ENCODE measurements at places on chromosomes 11 and 22. TPM values are rescaled to one million over a fixed set of nuclear protein-coding genes. Genes with fewer than 3 reads are reported as not detected.

OR10A2 gene
- not detected for polyA plus RNA-seq

CHRDL2 gene
- 2.1 TPM for polyA plus RNA-seq

GRCh38 chr22:32761251-32761903, 40.1 kb upstream of the TIMP3 start:
- no peak for DNase-seq

- DNase-seq = no peak
Observed at GRCh38 chr11:126327281-126328000, 23.6 kb downstream of the DCPS start.

- peak; percentile 86 for DNase-seq
Observed at GRCh38 chr11:112961146-112961668, at the start of gene NCAM1. Gene NCAM1, plus strand, starts transcription at chr11:112961420.

MED17 gene
- polyA plus RNA-seq = 25.2 TPM

GTSE1 gene
- polyA plus RNA-seq = 12.9 TPM

DNA sequence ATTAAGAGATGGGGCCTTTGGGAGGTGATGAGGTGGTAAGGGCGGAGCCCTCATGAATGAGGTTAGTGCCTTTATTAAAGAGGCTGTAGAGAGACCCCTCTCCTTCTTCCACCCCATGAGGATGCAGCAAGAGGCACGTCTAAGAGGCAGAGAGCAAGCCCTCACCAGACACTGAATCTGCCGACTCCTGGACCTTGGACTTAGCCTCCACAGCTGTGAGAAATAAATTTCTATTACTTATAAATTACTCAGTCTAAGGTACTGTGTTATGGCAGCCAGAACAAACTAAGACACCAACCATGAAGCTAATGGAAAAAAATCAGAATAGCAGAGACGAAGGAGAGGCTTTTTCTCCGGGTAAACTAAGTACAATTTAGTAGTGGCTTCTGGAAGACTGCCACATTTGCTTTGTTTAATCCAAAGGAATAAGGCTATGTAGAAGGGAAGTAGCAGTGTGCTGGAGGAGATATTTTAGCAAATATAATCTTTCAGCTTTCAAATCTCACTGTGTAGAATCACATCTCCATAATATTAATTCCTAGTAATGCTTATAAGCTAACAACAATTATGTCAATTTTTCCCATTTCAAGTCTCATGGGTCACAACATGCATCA, 12.3 kb upstream of the SIK2 start:
- DNase-seq = no peak

DNA sequence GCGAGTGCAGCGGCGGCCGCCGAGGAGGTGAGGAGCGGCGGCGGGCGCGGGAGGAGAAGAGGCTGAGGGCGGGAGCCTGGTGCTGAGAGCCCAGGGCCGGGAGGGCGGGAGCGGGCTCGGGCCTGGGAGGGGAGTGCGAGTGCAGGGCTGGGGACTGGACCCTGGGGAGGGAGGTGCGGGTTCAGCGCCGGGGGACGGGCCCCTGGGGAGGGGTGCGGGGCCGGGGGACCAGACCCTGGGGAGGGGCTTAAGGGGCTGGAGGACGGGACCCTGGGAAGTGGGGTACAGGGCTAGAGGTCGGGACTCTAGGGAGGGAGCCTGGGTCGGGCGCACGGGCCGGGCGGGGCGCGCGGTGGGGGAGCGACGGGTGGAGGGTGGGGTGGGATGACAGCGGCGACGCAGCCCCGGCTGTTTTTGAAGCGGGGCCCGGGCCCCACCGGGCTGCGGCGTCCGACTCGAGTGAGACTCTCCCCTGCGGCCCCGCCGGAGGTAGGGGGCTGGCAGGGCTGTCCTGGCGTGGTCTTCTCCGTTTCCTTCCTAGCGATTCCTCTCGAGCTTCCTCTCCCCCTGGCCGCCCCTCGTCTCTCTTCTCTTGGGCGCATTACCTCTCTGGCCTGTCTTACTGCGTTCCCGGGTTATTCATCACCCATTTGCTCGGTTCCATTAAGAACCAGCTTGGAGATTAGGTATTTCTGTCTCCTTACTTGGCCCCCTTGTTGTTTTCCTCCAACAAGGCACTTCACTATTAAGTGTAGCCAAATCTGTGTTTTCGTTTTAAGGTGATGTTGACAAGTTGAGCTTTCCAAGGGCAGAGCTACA, 754 bp downstream of the NUP50 start:
- no peak for DNase-seq

DNA sequence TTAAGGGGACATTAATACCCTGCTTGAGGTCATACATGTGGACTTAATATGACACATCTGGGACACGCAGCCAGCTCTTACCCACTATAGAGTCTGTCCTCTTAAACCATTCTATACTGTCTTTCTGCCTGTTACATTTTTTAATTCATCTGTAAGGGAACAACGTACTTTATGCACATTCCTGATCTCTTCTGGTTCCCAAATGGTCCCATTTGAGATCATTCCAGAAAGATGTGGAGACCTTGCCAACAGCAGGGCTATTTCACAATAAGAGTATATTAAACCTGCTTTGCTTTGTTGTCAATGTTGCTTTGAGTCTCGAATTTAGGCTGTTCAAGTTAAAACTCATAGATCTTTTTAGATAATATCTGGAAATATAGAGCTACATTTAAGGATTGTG, 332.2 kb upstream of the RAG2 start:
- peak; percentile 51 for DNase-seq

- DNase-seq = no peak
Observed at GRCh38 chr11:46426233-46426991, 34.8 kb upstream of the CHRM4 start.

TYR gene
- not detected for polyA plus RNA-seq

GRCh38 chr11:59106363-59107336, at the start of gene FAM111B:
Gene FAM111B, plus strand, starts transcription at chr11:59107237. Its CDS starts 2,389 bp downstream, at chr11:59109626.
- DNase-seq = peak; percentile 83

DNA sequence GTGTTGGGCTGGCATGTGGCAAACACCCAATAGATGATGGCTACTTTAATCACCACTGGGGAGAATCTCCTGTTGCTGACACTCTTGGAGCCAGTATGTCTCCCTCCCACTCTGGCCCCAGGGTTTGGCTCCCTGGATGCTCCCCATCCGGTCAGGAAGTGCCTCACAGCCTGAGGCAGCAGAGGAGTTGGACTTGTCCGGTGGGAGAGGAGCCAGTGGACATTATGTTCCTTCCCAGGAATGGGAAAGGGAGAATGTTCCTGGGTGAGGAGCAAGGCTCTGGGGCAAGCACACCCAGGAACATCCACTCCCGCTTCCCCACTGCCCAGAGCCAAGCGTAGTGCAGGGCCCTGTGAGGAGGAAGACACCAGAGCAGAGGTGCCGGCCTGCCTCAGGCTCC, 84.6 kb upstream of the NAV2 start:
- no peak for DNase-seq

HORMAD2 gene
- polyA plus RNA-seq = not detected

DNA sequence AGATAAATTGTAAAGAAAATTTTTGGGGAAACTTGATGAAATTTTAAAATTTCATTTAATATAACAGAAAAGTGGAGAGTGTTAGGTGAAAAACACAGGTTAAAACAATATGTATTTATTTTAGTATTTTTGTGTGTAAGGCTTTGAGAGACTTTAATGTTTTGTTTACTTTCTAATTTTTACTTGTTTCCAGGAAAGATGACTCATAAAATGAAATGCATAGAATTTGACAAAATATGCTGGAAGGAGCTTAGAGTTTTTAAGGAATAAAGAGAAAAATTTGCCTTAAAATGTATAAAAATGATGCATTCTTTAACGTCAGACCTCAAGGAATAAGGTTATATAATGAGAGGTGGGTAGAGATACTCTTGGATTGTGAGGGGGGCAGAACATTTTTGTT, 1205.1 kb upstream of the CNTN5 start:
- no peak for DNase-seq

DNA sequence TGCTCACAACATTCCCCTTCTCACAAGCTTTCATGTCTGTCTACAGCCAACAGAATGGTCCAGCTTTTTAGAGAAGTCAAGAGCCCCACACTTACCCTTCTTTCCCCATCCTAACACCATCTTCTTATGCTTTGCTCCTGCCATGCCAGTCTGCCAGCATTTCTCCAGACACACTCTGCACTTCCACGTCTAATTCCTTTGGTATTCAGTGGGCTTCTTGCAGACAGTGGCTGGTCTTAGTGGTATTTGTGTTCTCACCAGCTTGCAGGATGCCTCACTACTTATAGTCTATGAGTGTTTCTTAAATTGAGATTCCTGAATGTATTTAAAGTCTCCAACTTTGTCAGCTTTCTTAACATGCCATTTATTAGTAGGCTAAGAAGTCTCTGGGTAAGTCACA, 154.4 kb downstream of the BBOX1 start:
- no peak for DNase-seq

DNA sequence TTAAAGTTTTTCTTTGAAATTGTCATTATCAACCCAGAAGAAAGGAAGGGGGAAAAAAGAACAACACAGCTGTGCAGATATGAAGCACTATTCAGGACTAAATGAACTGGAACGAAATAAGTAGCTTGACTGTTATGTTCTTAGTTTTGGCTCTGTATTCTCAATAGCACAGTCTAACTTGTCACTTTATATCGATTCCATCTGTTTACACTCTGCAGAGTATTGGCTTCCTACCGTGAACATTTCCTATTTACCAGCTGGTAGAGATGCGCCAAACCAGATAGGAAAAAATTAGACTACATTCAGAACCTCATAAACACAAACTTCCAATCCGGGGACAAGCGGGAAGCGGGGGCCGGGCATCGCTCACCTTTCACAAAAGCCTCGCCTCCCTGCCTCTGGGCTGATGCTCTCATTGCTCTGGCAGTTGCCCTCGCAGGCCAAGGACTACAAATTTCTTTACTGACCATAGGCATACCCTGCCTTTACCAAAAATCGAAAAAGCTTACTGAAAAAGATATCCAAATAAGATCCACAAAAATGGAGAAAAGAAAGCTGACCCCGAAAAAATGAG, 66.2 kb downstream of the EFCAB6 start:
- DNase-seq = no peak

- no peak for DNase-seq
Observed at GRCh38 chr11:21465920-21466319, 727.0 kb upstream of the ANO5 start.

DNA sequence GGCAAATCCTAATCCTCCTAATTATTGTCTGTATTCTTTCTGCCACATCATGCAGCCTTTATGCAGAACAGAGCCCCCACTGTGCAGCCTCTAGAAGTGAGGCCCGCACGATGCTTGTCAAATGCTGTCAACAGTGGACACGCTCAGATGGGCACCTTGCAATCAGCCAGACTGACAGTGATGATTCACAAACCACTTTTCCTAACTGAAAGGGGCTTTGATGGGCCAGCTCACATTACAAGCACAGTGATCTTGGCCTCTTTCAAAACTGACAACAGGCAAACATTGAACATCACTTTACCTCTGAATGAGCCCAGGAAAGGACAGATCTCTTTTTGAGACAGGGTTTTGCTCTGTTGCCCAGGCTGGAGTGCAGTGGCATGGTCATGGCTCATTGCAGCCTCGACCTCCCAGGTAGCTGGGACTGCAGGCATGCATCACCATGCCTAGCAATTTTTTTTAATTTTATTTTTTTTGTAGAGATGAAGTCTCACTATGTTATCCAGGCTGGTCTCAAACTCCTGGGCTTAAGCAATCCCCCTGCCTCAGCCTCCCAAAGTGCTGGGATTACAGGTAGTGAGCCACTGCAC, 18.0 kb upstream of the E2F8 start:
- DNase-seq = no peak

DNA sequence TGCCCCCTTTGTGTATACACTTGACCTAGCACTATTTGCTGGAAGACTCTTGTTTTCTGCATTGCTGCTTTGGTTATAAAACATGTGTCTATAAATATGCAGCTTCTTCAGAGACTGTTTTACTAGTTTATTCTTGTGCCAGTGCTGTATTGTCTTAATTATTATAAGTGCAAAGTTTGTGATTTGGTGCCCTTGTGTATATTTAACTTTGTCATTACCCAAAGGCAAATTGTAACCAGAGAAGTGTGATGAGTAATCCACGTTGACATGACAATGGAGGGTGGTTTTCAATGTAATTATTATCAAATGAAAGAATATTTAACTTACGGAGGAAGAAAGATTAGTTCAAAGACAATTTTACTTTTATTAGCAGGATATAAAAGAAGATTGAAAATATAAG, 75.0 kb upstream of the PRODH start:
- no peak for DNase-seq

RPUSD4 gene
- polyA plus RNA-seq = 47.8 TPM

DNA sequence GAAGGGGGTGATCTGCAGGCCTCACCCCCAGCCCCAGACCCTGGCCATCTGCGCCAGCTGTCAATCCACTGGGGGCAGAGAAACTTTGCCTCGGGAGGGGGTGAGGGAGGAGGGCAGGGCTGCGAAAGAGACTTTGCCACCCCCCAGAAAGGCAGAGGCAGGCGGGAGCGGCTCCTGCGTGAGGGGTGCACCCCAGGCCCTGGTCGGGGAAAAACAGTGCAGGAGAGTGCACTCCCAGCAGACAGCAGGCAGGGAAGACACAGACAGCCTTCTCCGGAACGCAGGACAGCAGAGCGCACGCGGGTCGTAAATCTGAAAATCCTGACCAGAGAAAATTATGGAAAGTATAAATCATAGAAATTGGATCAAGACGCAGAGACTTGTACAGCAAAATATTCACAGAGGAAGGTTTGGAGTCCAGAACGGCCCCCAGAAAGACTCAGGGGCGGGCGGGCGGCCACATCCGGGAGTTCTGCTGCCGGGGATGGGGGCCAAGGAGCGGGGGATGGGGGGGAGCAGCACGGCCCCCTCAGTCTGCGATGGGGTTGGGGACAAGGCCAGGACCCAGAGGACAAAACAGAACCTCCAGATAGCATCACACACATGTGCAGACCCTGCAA, 8.0 kb upstream of the MRPL23 start:
- peak; percentile 84 for DNase-seq

TMPRSS6 gene
- not detected for polyA plus RNA-seq

GRCh38 chr11:100619484-100619883, 67.6 kb upstream of the ARHGAP42 start:
- DNase-seq = no peak

- no peak for DNase-seq
Observed at GRCh38 chr22:23984430-23984829, 4.5 kb downstream of the GSTT2 start.
